ENCODE measurements at places on chromosomes 1 and 21. TPM values are rescaled to one million over a fixed set of nuclear protein-coding genes. Genes with fewer than 3 reads are reported as not detected.

DNA sequence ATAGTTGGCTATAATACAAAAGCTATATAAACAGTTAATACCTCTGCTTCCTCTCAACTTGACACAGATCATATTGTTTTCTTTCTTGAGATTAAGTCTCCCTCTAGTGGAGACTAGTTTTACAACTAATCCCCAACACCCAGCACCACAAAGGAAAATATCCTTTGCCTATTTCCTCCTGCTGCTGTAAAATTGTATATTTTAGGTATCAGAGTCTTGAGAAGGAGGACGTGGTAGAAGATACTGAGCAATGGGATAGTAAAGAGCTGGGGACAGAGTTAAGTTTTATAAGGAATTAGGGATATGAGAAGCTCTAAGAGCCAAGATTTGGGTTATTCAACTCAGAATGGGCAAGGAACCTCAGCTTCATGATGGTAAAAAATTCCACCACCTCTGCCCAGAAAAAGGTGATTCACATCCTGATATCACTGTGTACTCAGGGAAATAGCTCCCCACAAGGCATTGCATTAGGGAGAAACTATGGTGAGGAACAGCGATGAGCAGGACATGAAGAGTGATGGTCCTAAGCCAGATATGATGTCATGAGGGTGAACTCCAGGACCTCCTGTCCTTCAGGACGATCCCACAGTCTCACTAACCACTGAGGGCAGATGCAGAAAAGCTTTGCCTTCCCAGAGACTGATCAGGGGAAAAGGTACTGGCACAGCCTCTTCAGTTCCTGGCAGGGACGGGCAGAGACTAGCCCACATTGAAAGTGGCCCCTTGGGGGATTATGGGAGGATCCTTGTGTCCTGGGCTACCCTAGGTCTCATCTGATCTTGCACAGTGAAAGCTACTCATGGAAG lies 14.7 kb upstream of the CFAP126 start:
- no peak for DNase-seq

The CD247 gene
- total RNA-seq: 0.76 TPM

- DNase-seq: peak; percentile 41
These were observed 54.2 kb downstream of the SLC37A1 start for GRCh38 chr21:42567861-42568260.

DNA sequence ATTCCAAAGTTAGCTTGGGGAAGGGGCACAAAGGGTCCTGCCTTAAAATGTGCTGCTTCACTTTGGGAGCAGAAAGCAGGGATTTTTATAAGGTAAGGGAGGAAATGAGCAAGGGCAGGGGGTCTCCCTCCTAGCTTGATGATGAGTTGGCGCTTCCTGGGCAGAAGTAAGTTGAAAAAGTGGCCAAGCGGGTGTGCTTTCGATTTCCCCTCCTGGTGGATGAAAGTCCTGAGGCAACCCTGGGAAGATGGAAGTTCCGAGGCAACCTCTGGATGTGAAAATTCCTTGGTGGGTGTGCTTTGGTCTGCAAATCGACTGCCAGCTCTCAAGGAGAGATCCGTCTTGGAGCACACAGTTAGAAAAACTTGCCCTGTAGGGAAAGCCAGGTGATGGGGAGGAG lies 41.7 kb upstream of the CD2 start:
- no peak for DNase-seq

GRCh38 chr1:63324779-63325119 lies 2.4 kb downstream of the FOXD3 start:
- DNase-seq: no peak
